NCI-H446 treated with DMSO at 0.1 percent for 48 hours (cell line): ENCODE measurements at places on chromosomes 11 and 22.

DNA sequence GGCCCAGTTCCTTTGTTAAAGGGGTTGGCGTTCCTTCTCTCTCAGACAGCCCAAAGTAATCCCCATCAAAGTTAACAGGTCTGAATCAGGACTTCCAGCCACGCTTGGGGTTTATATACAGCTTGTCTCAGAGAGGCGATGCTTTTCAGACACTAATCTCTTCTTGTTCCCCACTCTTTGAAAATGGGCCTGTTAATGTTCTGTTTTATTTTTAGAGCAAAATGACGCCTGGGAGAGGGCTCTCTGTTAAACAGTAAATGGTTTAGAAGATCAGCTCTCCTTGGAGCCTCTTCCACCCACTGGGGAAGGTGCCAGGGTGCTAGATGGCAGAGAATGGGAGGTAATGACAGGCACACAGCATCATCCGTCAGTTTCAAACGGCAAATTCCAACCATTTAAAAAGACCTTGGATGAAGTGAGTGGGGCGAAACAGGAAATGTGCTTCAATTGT is 235.9 kb upstream of the NARS2 start:
- no peak for DNase-seq

DNA sequence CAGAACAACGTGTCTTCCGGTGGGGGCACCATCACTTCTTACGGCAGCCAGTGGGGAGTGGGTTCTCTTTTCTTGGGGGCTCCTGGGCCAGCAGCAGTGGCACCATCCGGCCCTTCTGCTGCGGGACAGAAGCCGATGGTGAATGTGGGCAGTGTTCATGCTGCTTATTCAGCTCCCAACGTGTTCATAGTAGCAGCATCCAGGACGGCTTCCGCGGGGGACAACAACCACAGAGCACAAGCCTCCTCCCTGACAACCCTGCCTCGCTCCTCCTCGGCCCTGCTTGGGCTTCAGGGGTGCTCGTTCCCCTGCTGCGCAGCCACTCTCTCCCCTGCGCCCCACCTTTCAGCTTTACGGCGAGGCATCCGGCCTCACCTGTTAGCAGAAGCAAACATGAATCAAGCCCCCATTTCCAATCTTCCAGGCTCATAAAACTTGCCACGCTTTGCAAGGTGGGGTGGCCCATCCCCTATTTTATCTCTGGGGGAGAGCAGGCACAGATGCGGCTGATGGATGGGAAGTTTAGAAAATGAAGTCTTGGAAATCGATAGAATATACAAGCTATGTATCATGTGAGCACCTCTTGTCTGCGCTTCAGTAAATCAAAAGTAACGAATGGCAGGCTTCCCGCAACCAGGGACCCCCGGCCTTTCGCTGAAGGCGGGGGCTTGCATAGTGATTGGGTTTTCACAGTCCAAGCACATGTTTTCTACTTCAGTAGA is 191.8 kb upstream of the NECTIN1 start:
- no peak for DNase-seq

DNA sequence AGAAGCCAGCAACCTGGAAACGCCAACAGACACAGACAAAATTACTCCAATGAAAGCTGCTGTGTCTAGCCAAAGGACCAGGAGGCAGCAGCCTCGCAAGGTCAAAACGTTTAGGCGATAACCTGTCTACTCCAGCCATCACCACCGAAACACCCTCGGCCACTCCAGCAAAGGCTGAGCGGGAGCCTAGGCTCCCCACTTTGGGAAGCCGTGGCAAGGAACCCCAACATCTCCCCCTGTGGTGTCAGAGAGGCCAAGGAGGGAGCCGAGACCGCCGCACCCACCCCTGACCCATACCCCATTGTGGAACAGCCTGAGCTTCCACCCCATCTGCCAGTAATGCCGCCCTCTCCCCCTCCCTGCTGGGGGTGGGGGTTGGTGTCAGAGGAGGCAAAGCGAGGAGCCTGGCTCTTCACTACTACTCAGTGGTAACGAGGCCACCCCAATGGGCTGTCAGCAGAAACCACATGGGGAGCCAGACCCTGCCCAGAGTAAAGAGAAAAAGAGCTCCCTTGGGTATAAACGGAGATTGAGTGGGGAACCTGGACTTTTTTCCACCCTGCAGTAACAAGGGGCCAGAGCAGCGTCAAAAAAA is 33.9 kb upstream of the SEPTIN5 start:
- DNase-seq: no peak

DNA sequence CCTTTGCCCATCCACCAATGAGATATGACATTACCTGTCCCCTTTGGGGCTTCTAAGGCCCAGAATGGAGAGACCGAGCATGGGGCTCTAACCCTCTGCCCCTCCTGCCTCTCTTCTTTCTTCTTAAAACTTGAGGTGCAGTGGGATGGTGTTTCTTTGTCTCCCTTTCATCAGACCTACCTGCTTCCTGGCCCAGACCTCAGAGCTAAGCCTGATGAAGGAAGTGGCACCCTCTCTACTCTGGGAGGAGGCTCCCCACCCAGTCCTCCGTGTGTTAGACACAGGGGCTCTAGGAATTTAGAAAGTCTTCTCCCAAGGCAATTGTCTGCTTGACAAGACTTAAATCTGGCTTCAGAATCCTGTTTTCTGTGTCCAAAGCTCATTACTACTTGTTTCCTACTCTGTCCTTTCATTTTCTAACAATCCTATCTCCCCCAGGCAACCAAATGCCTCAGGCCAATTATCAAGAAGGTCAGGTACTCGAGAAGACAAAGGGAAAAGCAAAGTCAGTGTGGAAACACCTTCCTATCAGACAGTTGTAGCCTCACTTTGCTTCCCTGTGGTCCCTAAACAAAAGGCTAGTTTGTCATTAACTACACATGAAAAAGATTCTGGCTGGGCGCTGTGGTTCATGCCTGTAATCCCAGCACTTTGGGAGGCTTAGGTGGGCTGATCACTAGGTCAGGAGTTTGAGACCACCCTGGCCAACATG is 20.3 kb upstream of the PARVA start:
- no peak for DNase-seq

DNA sequence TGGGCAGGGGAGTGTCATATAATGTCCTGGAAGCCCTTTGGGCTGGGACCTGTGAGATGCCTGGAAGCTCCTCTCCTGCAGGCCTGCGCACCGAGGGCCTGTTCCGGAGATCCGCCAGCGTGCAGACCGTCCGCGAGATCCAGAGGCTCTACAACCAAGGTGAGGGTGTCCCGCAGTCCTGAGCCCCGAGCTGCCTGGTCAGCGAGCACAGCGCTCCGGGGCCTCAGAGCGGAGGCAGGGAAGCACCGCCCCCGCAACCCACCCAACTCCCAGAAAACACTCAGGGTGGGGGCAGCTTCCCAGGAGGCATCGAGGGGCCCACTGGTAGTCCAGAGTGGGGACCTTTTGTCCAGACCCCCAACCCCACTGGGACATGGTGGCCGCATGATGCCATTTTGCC is 95.5 kb downstream of the ARHGAP8 start:
- DNase-seq: no peak

GRCh38 chr11:125348674-125349309 is 147.3 kb downstream of the FEZ1 start:
- no peak for DNase-seq

GRCh38 chr22:44645083-44645482 is 56.9 kb upstream of the PRR5 start:
- DNase-seq: no peak

GRCh38 chr11:3824714-3825472 is 15.9 kb downstream of the RHOG start:
- DNase-seq: no peak

DNA sequence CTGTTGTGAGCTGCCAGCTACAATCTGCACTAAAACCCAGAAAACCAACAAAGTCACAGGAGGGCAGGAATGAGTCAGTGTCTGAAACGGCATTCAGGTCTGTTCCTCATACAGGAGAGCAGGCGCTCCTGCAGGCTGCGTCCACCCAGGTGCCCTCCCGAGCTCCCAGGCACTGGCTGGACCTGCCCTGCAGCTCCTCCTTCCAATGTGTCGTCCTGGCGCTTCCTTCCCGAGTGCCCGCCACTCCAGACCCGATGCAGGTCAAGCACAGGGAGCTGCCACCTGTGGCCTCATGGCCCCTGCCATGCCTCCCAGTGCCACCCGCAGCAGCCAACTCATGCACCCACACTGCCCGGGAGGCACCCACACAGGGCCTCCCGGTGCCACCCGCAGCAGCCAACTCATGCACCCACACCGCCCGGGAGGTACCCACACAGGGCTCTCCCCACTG is 12.0 kb downstream of the BRD1 start:
- no peak for DNase-seq

DNA sequence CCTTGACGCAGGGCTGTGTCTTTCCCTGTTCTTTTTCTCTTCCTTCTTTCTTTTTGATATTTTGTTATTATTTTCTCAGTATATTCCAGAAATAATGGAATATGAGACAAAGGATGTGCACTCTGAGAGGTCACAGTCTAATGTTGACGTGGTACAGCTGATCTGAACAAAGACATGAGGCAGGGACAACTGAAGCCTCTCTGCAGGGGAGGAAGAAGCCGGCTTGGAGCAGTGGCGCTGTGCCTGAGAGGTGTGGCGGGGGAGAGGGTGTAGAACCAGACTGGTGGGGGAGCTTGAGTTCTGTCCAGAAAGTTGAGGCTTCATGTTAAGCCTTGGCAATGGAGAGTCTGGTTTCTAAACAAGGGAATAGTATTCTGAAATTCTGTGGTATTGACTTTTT is 34.7 kb downstream of the ADAMTS15 start:
- no peak for DNase-seq

GRCh38 chr11:126823274-126823673 is 177.3 kb downstream of the KIRREL3 start:
- no peak for DNase-seq

DNA sequence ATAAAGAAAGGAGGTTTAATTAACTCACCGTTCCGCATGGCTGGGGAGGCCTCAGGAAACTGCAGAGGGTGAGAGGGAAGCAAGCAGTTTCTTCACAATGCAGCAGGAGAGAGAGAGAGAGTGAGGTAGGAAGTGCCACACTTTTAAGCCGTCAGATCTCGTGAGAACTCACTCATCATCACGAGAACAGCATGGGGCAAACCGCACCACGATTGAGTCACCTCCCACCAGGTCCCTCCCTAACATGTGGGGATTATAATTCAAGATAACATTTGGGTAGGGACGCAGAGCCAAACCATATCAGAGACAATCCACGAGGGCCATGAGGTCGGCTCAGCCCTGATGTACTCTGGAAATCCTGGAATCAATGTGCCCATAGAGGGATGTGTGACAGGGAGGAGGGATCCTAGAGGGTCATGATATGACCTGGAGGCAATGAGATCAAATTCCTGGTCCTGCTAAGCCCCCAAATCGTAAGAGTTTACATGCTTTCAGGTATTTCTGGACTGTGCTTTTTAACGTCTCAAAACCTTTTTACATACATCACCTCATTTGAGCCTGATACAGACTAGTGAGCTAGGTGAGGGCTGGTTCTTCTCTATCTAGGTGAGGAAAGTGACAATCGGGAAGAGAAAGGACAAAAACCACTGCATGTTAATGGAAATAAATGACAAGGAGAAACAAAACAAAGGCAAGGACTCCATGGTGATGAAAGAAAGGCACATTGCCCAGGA is 19.5 kb upstream of the RASSF10 start:
- DNase-seq: no peak

GRCh38 chr22:30721741-30722140 is 27.1 kb downstream of the OSBP2 start:
- no peak for DNase-seq

DNA sequence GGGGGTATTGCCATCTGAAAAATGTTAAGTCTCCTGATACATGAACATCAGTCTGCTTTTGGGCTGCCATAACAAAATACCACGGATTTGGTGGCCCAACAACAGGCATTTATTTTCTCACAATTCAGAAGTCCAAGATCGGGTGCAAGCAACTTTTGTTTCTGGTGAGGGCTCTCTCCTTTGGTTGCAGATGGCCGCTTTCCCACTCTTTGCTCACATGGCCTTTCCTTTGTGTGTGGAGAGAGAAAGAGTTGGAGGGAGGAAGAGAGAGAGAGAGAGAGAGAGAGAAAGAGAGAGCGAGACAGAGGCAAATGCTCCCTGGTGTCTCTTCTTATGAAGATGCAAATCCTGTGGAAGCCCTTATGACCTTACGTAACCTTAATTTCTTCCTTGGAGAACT is 2.5 kb upstream of the KRTAP5-2 start:
- no peak for DNase-seq

DNA sequence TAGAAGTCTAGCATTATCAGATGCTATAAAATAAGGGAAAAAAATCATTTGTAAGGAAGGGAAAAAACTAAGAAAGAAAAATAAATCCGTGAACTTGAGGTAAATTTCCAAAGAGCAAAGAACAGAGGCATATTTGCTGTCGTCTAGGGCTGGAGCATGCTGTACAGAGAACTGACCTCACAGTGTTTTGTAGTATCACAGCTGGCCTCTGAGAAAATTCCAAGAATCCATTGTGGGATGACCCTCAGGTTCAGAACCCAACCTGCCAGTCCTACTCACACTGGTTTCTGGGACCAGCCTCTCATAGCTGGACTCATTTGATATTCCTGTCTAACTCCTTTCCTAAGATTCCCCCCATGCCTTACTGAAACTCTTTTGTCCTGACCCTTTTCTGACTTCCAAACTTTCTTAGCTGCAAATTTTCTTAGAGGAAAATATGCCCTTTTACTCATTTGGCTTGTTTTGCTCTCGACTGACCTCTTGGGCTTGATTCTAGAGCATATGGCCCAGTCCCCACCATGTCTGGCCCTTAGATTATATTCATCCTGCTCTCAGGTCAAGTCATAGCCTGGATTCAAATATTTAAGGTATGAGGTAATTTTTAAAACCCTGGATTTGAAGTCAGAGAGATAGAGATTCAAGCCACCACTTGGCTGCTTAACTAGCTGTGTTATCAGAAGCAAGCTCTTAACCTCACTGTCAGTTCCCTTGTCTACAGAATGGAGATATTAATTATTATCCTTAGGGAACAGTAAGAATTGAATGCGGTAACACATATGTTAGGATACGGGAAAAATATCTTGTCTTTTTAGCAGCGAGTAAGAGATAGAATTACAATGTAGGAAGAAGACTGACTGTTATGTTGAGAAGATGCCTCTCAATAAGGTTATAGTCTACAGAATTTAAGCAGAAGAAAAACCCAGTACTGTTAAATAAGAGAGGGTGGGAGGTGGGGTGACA is 89.7 kb upstream of the KCNA4 start:
- no peak for DNase-seq

- DNase-seq: no peak
These were observed 52.0 kb downstream of the KCNJ1 start for GRCh38 chr11:128814856-128815705.

- no peak for DNase-seq
These were observed at the start of gene C11orf16 for GRCh38 chr11:8932564-8933180. Gene C11orf16 (minus strand): TSS chr11:8932947. CDS start chr11:8932308, 639 bp downstream.

DNA sequence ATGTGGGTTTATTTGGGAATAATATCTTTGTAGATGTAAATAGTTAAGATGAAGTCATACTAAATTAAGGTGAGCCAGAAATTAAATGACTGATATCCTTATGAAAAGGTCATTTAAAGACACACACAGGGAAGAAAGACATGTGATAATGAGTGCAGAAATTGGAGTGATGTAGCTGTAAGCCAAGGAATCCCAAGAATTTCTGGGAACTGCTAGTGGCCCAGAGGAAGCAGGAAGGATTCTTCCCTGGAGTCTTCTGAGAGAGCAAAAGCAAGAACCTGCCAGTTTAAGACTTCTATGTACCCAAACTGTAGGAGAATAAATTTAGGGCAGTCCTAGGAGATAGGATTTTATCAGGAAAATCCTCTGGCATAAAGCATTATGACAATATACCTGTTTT is 66.9 kb downstream of the LRRC4C start:
- DNase-seq: no peak

- DNase-seq: no peak
These were observed 40.7 kb downstream of the CSTPP1 start for GRCh38 chr11:46977038-46977813.

GRCh38 chr22:43198936-43199335 is 12.0 kb upstream of the TTLL12 start:
- DNase-seq: no peak
